ENCODE measurements at places on chromosomes 7 and 10.

DNA sequence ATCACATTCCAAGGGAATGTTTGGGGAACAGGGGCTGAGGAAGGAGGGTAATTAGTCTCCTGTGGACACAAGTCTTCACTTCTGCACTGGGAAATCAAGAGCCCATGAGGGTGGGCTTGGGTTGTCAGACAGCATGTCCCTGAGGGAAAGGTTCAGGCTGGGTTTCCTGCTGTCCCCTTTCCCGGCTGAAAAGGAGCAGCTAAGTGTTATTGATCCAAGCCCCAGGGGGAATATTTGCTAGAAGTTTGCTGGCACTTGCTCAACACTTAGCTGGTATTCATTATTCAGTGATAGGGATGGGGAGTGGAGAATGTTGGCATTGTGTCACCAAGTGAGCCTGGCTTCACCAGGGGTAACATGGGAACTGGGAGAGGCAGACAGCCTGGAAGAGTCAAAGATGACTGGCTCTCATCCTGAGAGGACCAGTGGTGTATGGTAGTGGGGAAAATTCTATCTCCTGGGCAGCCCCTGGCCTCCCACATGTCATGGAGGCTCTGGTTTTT, 344.4 kb upstream of the PODXL start:
- no peak for ATAC-seq

- ATAC-seq, result no peak
These were observed 75.9 kb upstream of the ARID5B start for GRCh38 chr10:61825628-61826027.

DNA sequence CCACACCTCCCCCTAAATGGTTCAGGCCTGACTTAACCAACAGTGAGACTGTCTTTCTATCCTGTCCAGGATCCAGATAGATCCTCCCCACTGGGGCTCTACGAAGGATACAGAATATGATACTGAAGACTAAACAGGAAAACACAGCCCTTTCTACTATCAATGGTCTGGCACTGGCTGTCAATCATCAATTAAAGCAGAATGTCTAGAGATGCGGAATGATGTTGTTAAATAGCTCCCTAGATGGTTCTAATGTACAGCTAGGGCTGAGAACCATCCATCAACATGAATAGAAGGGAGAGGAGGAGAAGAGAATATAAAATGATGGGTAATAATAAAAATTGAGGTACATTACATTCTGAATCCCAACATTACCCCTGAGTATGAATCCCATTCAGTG, 314.3 kb upstream of the CELF2 start:
- ATAC-seq, result no peak

- ATAC-seq, result no peak
These were observed 17.6 kb downstream of the ZRANB1 start for GRCh38 chr10:124959564-124959963.

DNA sequence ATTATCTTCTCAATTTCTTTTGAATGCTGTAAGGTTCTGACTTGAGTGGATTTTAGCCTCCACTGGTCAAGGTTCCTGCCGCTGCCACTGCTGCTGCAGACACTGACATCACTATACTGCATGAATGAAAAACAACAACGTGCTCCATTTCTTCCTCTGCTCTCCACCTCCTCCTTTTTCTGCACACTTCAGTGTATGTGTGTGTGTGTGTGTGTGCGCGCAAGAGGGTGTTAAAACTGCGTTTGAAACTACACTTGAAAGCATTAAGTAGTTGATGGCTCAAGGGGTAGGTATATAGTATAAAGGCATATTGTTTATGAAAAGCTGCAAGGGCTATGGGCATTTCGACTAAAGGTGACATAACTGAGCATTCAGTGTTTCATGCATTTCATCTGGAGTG, 3.5 kb downstream of the GLCCI1 start:
- no peak for ATAC-seq

DNA sequence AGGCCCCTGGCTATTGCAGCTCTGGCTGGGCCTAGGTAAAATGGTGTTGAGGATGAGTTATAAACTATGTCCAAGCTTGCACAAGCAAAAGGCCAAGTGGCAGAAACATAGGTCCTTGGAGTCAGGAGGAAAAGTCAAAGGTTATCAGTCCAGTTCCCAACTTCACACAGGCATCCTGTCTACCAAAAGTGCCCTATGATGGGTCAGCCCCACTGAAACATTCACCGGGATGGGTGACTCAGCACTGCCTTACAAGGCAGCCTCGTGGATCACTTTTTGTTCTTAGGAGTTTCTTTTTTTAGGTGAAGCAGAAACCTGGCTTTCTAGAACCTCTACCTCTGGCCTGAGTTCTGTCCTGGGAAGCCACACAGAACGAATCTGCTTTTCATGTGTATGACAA, 158.8 kb upstream of the LYZL2 start:
- ATAC-seq, result peak; percentile 34

DNA sequence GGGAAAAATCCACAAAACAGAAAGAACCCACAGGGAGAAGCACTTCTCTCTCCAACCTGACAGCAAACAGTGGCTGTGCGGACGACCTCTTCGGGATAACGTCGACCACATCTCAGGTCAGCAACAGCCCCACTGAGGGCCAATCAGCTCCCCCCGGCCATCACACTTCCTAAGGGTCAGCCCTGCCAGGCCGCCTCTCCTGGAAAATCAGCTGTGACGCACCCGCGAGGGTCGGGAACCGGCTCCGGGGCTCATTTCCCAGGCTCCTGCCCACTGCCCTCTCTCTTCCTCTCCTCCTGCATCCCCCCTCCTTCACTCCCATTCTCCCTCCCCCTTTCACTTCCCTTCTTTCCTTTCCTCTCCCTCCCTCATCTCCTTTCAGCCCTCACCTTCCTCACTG, 118.3 kb downstream of the DIP2C start:
- no peak for ATAC-seq

- no peak for ATAC-seq
These were observed 158.4 kb downstream of the ZMYND11 start for GRCh38 chr10:293636-294035.

GRCh38 chr10:5196702-5197113, at the start of gene AKR1C4:
TSS of gene AKR1C4 (plus strand) at chr10:5196837. CDS start at chr10:5196868, 31 bp downstream.
- no peak for ATAC-seq

GRCh38 chr7:120064565-120064964, 208.4 kb upstream of the KCND2 start:
- ATAC-seq, result no peak

- ATAC-seq, result no peak
These were observed 40.7 kb downstream of the PRKAR2B start for GRCh38 chr7:107085180-107085579.

DNA sequence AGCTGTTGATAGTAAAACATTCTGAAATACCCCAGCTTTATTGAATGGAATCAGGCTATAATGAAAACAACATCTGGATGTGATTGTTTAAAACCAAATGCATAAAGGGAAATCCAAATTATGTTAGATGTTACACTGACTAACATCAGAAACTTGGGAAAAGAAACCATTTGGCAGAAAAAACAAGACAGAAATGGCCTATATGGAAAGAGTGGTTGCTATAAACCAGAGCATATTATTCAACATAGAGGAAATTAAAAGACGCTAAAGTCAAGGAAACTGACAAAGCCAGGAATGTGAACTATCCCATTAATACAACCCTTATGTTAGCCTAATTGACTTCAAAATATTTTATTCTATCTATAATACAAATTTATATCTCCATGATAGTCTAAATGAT, 53.0 kb upstream of the CABCOCO1 start:
- ATAC-seq, result no peak

GRCh38 chr7:137961200-137962177, 40.4 kb downstream of the CREB3L2 start:
- ATAC-seq, result peak; percentile 100

DNA sequence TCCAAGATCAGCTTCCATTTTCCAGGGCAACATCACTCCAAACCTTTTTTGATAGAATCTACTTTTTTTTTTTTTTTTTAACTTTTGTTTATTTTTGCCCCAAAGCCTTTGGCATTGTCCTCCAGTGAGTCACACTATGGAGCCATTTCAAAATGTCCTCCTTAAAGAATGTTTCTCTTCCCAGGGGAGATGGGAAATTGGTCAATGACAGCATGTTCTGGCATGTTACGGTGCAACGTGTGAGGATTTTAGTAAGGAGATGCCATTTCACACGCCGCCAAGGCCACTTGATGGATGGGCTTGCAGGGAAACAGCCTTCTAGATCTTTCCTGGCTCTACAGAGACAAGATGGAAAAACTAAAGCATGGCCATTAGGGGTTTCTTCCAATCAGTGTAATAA, 30.7 kb upstream of the TRIL start:
- no peak for ATAC-seq

DNA sequence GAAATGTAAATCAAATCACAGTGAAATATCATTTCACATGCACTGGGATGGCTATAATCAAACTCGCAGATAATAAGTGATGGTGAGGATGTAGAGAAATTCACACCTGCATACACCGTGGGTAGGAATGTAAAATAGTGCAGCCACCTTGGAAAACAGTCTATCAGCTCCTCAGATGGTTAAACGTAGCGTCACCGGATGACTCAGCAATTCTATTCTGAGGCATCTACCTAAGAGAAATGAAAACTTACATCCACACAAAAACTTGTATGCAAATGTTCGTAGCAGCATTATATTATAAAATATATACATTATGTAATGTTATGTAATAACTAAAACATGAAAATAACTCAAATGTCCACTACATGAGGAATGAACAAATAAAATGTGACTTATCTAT, 38.9 kb downstream of the SH3PXD2A start:
- no peak for ATAC-seq

DNA sequence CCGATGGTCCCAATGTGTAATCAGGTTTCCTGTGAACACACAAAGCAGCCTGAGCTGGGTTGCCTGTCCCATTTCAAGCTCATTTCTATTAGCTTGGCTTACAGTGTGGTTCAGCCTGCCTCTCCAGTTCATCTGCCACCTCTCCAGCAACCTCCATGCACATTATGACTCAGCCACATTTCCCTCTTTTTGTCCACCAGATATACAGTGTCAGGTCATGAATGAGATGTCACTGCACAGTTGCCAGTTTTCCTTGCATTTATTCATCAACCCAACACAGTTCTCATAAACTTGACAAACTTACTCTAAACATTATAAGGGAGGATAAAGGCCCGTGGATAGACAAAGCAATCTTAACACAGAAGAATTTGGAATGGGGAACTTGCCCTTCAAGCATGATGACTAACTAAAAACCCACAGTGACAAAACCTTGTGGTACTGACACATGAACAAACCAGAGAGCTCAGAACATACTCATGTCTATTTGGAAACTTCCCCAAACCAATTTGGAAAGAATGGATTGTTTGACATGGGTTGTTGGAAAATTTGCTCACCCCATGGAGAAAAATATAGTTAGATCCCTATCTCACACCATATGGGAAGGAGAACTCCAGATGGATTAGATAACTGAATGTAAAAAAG, 2.5 kb upstream of the CFAP58 start:
- peak; percentile 77 for ATAC-seq

- no peak for ATAC-seq
These were observed 74.8 kb downstream of the THSD7A start for GRCh38 chr7:11757153-11757552.

- ATAC-seq, result no peak
These were observed 1238.9 kb downstream of the XPNPEP1 start for GRCh38 chr10:108684431-108684830.

DNA sequence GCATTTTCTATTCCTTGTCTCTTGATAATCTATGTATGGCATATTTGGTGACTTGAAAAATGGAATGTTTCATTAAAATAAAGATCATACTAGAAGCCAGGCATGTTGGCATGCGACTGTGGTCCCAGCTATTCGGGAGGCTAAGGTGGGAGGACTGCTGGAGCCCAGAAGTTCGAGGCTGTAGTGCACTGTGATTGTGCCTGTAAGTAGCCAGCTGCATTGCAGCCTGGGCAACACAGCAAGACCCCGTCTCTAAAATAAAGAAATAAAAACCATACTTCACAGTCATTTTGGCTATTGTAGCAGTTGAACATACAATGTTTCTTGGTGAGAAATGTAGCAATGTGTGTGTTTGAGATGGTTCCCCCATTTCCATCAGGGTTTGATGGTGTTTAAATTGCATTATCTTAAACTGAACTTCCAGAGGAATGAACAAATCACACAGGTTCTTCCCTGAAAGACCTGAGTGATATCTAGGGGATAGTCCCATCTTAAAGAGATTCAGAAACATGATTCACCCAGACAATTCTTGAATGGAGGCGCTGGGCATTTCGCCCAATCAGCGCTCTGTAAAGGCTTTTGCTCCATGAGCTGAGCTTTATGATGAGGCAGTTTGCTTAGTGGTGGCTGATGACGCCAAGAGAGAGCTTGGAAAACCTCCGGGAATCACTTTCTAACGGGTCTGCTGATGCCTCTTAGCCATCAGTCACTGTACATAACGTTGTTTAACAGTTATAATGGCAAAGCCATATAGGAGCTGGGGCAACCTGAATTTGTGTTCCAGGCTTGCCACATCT, 19.4 kb upstream of the BTBD16 start:
- ATAC-seq, result no peak

DNA sequence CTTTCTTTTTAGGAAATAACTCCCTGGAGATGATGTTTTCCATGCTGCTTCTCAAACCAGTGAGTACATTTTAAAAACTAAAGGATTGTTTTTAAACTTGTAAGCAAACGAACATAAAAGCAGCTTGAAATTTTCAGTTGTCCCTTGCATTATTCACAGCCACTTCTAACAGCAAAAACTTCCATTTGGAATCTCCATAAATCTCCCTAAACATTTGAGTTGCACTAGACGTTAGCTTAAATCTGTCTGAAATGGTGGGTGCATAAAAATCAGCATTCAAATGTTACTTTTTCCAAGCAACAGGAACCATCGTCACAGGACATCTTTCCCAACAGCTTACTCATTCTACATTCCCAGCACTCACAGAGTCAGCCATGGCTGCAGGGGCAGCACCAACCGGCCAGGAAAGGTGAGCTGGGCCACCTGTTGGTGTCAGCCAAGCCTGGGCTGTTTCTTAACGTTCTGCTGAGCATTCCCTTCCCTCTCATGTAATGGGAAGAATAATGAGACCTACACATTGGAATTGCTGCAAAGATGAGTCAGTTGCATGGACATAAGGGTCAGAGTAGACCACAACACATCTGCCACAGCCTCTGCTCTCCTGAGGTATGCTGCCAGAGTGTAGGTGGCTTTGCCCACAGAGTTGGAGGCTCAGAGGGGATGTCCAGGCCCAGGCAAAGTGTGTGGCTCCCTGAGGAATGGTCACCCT, 163.2 kb downstream of the TNS3 start:
- no peak for ATAC-seq

DNA sequence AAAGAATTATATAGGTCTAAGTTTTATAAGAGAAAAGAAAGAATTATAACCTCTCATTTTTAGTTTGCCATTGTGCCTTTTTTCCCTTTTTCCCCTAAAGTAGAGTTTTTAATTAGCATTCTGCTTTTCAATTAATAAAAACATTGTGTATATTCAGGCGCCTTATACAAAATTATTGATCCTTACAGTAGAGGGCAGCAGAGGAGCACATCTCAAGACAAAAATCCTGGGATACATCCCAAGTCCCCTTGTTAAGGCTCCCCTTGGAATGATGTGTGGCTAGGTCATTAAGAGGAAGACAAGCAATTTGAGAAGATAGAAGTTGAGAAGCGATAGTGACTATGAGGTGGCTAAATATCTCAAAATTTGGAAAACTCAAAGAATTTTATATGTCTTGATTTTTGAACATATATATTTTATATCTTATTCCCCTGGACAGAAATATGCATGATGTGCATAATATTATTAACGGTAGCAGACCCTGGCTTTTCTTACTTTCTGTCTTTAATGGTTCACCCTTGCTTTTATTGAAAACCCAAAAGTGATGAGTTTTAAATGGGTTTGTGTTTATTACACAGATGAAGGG, 19.1 kb upstream of the TPK1 start:
- no peak for ATAC-seq

GRCh38 chr10:34654211-34654610, 160.9 kb downstream of the PARD3 start:
- no peak for ATAC-seq

GRCh38 chr10:120077707-120078492, 185.4 kb downstream of the SEC23IP start:
- ATAC-seq, result peak; percentile 62

Measured in activated T-helper 17 cell treated with anti-CD3 and anti-CD28 coated beads, Interleukin-2, amount 50 U/mL, for 72 hours (primary cell).